NCI-H2107 (cell line): ENCODE measurements at places on chromosomes 16 and 17.

DNA sequence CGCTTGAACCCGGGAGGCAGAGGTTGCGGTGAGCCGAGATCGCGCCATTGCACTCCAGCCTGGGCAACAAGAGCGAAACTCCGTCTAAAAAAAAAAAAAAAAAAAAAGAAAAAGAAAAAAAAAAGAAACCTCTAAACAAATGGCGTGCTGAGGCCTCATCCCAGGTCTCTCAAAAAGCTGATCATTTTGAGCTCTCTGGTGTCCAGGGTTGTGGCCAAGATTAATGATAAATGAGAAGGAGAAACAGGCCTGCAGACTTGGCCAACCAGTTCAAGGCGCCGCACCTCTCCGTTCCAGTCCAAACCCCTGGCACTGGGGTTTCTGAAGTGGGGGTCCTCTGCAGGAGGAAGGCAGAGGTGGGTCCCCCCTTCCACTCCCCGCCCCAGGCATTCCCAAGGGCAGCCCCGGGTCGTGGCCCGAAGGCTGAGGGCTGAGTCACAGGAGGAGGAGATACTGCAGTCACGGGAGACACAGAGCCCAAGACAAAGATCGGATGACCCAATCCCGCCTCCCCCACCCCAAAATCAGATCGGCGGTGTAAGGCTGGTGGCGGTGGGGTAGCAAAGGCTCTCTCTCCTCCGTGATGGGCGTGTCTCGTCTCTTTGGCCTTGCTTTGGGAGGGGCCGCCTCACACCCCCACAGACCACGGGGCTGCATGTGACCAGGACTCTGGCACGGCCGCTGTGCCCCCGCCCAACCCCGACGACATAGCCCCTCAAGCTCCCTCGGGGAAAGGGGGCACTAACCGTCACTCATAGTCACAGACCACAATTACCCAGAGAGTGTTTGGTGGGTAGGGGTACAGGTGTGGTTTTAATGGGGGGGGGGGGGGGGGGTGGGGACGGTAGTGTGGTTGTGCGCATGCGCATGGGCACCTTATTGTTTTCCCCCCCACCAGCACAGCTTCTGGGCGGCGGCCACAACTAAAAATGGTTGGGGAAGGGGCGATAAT, 1.1 kb downstream of the VAT1 start:
- DNase-seq, result no peak

DNA sequence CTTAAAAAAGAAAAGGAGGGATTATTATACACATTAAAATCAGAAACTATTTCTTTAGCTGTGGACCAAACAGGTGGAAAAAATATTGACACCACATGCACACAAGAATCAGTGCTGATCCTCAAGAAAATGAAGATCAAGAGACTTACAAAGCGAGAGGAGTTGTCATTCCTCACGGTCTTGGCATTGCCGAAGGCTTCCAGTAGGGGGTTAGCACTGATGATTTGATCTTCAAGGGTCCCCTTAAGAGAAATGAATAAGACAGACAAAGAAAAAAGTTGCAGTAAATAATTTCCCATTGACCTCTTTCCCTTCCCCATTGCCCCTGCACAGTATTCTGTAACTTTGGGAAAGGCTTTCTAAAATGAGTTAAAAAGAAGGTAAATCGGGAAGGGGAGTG, 6.0 kb downstream of the MYH4 start:
- DNase-seq, result no peak

GRCh38 chr16:81327011-81327410, 12.2 kb downstream of the GAN start:
- no peak for DNase-seq

DNA sequence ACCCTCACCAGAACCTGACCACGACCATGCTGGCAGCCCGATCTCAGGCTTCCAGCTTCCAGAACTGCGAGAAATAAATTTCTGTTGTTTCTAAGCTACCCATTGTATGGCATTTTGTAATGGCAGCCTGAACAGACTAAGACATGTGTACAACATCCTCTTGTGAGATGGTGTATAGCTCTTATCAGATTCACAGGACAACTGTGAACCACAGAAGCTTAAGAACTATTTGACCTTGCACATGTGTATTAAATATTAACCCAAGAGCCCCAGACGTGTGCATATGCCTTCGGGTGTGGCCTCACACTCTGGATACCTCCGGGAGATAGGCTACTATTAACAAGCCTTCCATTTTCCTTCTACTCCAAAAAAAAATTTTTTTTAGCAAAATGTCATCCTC, 248.9 kb downstream of the SLC39A11 start:
- DNase-seq, result no peak

DNA sequence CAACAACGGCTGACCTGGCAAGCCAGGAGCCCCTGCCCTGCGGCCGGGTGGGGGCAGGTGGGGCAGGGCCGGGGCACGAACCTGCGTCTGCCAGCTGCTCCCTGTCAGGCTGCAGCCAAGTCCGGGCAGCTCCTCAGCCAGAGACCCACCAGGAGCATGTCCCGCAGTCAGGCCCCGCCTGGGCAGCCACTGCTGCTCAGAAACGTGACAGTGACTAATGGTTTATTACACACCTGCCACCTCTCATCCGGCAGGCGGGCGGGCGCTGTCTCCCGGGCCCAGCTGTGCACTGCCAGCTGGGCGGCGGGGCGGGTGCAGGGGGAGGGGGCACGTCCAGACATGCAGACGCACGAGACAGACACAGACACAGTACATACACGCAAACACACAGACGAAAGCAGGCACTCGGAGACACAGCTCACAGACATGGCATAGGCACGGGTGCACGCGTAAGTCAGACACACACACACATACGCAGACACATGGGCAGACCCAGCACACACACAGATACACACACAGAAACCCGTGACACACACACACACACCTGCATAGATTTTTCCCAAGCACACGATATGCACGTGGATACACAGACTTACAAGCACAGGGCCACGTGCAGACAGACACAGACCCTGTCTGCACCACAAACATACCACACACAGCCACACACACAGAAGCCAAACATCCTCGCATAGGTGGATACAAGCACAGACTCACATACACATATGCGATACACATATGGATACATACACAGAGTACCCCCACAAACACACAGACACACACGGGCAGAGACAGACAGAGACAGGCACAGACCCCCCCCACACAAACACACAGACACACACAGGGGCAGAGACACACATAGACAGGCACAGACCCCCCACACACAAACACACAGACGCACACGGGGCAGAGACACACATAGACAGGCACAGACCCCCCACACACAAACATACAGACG, 248.3 kb upstream of the CIBAR2 start:
- peak; percentile 79 for DNase-seq

DNA sequence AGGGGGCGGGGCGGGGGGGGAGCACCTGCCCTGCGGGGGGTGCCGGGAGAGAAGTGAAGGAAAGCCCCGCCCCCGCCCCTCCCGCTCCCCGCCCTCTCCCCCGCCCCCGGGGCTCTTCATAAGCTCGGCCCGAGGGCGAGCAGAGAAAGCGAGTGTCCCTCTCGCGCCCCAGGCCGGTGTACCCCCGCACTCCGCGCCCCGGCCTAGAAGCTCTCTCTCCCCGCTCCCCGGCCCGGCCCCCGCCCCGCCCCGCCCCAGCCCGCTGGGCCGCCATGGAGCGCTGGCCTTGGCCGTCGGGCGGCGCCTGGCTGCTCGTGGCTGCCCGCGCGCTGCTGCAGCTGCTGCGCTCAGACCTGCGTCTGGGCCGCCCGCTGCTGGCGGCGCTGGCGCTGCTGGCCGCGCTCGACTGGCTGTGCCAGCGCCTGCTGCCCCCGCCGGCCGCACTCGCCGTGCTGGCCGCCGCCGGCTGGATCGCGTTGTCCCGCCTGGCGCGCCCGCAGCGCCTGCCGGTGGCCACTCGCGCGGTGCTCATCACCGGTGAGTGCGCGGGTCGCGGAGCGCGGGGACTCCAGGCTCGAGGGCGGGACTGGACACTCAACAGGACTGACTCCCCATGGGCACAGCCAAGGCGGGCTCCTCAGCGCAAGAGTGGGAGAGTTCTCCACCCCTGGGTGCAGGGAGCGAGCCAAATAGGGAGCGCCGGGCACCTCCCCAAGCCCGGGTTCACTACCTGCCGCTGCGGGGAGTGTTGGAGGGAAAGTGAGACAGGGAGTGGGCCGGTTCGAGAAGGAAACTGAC, at the start of gene HSD11B2:
TSS of gene HSD11B2 (plus strand) at position 145 of the 798 bp plus-strand sequence. CDS start at position 273, 128 bp downstream.
- no peak for DNase-seq

DNA sequence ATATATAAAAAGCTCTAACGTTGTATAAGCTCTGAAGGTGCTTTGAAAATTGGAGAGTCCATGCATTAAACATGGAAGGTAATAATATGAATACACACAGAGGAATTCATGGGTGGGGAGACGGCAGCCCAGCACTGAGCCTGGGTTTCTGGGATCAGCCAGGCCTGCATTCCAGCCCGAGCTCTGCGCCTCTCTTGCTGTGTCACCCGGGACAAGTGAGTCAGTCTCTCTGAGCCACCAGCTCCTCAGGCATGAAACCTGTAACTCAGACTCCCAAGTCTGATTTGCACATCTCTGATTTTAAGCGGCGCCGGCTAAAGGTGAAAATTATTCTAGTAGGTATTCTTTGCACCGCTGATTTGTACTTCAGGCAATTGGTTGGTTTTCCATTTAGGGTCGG, 238.8 kb downstream of the MRTFB start:
- no peak for DNase-seq

DNA sequence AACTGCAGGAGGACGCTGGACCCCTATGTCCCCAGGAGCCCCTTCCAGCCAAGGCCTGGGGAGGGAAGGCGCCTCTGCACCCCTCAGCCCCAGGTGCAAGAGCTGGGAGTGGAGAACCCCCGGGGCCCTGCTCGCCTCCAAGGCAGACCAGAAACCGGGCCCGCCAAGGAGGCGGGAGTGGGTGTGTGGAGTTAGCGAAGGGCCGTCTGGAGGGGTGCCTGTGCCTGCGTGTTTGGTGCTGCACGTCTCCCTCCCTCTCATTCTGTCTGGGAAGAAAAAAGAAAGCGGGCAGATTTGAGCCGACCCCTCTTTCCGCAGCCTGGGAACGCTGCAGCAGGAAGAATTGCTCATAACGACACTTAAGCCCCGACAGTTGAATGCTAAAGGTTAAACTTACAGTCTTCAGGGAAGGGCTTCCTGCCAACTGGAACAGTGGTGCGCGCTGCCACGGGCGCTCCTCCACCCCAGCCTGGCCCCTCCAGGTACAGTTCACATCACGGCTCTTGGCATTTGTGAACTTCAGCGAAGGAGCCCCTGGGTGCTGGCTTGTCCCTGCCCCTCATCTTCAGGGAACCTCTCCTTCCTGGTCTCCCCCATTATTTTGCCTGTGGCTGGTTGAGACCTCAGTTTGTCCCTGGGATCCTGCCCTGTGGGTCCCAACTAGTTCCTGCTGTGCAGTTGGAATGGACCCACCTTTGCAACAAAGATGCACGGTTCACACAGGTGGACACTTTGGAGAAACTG, 19.2 kb upstream of the ZFHX3 start:
- no peak for DNase-seq

DNA sequence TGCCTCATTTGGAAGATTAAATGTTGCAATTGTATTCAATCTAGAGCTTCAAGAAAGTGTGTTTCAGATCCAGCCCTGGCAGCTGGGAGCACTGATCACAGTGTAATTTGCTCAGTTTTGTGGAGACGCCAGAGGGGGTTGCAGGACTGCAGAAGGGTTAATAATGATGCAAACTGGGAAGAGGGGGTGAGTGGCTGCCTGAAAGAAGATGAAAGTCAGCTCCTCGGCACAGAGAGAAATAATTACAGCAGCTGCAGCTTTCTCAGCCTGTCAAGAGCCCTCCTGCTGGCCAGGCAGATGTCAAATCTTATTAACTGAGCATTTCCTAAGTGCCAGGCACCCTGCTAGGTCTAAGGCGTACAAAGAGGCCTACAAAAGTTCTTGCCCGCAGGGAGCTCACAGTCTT, 97.7 kb downstream of the ZNF18 start:
- no peak for DNase-seq

- DNase-seq, result no peak
These were observed 74.7 kb upstream of the CIBAR2 start for GRCh38 chr16:85187002-85187401.

DNA sequence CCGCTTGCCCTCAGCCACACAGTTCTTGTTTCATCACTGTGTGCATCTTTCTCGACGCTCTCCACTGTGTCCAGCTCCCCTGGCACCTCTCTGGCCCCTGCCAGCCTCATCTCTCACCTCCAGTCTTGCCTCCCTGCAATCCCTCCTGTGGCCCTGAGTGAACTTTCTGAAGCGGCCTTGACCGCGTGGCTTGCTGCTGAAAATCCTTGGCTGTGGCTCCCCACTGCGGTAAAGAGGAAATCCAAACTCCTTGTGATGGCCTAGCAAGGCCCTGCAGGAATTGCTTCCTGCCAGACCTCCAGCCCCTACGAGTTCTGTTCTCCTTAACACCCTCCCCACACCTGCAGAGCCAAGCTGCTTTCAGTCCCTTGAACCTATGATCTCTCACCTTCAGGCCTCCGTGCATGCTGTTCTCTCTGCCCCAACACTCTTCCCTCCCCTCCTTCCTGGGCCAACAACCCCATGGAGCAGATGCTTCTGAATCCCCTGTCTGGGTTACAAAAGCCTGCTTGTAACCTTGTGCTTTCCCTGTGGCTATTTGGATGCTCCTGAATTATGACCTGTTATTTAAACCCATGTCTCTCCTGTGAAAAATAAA, 33.6 kb upstream of the BRD7 start:
- DNase-seq, result no peak

DNA sequence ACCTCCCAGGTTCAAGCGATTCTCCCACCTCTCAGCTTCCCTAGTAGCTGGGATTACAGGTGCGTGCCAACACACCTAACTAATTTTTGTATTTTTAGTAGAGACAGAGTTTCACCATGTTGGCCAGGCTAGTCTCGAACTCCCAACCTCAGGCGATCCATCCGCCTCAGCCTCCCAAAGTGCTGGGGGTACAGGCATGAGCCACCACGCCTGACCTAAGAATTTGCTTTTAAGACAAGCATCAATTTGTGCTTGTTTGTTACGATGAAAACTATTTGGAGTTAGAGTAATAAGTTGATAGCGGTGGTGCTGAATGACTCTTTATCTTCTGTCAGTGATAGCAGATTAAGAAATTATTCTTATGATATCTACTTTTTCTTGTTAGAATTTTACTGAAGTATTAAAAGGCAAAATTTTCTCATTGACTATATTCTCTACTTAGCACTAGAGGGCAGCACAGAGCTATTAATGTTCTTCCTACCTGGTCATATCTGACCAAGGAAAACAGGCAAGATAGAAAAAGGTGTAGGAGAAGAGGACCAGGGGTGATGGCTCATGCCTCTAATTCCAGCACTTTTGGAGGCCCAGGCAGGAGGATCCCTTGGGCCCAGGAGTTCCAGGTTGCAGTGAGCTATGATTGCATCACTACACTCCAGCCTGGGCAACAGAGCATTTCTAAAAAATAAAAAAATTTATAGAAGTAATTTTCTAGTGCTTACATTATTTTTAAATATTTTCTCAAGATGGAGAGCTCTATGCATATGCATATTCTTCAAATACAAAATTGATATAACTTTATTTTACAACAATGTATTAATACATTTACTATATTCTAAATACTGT, 24.5 kb downstream of the STXBP4 start:
- DNase-seq, result peak; percentile 10

- DNase-seq, result no peak
These were observed 362 bp downstream of the KLHDC4 start for GRCh38 chr16:87765473-87765775.
